Activated T-cell treated with anti-CD3 and anti-CD28 coated beads, Interleukin-2, amount 50 U/mL, for 48 hours (primary cell): ENCODE measurements at places on chromosomes 1 and 21.

- DNase-seq, result no peak
Observed at GRCh38 chr1:159179906-159180305, 8.5 kb downstream of the CADM3 start.

DNA sequence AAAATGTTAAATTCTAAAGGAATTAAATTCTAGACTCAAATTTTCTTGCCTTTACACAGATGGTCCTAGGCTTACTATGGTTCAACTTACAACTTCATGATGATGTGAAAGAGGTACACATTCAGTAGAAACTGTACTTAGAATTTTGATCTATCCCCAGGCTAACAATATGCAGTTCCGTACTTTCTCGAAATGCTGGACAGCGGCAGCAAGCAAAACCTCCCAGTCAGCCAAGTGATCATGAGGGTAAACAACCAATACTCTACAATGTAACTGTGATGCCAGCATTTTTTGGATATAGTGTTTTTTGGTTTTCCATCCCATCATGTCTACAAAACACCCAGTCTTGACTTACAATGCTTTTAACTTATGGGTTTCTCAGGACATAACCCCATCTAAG, 25.7 kb downstream of the VAV3 start:
- no peak for DNase-seq

- DNase-seq, result no peak
Observed at GRCh38 chr1:173181791-173182190, 25.3 kb downstream of the TNFSF4 start.

DNA sequence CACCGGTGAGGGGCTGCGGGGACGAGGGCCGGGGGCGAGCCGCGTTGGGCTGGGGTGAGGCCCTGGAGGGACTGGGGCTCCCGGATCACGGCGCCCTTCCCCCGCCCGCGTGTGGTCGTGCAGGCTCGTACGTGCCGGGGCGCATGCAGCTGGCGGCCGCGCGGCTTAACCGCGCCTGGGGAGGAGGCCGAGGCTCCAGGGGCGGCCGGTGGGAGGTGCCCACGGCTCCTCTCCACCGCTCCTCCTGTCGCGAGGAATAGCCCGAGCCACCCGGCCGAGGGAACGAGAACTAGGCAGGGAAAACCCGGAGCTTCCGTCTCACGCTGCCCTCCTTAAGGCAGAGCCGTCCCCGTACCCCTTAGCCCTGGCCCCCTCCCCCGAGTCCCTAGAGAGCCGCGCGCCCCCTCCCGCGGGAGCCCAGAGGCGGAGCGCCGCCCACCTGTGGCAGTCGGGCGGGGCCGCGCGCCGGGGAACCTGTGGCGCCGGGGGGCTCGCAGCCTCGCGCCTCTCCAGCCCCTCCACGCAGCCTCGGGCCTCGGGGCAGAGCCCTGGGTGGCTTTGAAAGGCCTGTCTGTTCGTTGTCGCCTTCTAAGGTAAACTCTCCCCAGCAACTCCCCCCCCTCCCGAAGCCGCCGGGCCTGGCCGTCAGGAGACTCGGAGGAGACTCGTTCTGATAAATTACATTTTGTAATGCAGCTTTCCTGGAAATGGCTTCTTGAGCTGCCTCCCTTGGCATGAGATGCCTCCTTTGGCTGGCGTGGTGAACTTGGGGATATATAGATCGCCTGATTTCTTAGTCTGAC, 746 bp downstream of the AK4 start:
- peak; percentile 83 for DNase-seq

DNA sequence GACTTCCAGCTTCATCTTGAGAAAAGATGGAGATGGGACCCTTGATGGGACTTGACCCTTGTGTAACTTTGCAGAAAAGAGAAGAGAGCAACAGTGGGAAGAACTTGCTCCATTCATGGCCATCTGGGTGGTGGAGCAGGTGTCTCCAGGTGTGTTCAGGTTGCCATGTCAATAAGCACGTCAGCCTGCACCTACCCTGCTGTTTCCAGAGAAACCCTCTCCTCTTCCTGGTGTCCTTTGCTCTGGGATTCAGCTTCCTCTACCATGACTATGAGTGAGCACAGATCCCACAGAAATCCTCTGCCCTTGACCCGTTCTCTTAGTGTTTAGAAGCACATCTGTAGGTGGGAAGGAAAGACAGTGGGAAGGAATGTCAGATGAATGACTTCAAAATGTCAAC, 21.8 kb upstream of the OTUD3 start:
- DNase-seq, result no peak

- DNase-seq, result no peak
Observed at GRCh38 chr1:6911021-6911941, 126.0 kb downstream of the CAMTA1 start.

- DNase-seq, result no peak
Observed at GRCh38 chr1:168421399-168422004, 122.3 kb downstream of the XCL2 start.

- DNase-seq, result no peak
Observed at GRCh38 chr1:24118410-24119242, 6.7 kb upstream of the MYOM3 start.

DNA sequence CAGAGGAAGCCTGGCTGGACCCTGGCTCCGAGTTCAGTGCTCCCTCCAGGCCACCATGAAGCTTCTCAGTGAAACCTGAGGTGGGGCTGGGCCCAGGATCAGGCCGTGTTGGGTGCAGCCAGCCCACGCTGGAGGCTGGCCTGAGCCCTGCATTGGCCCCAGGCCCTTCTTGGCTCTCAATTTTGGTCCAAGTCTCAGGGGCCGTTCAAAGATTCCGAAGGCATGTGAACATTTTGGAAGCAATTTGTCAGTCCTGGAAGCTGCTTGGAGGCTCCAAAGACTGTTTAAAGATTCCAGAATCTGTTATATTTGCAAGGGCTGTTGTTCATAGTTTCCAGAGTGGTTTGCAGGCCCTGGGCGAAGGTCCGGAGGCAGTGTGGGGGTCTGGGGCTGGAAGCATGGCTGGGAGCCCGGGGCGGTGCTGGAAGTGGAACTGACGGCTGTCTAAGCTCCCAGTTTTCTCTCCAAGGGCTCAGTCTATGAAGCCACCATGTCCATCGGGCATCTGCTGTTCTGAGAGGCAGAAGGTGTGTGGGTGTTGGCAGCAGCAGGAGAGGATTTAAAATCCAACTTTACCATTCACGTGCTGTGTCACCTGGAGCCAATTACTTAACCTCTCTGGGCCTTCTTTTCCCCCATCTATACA, 104.9 kb downstream of the EPHB2 start:
- DNase-seq, result no peak

DNA sequence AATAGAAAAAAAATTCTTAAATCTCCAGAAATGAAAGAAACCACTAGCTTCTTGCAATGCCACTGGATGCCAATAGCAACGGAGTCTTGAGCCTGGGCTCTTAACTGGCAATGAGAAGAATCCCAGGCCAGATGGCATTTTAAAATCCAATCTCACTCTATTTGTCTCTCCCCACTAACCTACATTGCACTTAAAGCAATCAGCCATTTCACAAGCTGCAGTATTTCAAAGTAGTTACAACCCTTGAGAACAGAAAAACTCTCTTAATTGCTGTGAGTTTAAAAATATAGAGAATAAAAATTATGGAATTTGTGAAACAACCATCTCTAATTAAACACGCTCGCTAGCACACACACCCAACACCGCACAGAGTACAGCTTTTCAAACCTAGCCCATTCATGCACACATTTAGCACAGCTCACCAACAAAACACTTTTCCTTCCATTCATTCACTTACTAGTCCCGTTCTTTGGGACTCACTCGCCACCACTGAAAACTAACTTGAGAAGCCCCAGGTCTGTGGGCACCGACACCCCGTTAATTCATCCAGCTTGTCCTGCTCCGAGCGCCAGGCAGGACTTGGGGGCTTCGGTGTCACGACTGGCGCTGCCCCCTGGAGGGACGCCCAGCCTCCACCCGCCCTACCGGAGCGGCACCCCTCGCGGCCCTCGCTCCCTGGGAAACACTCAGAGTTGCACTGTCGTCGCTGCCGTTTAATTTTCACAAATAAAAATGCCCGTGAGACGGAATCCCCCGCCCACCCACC, 1.0 kb downstream of the DDAH1 start:
- no peak for DNase-seq

GRCh38 chr1:100928128-100928527, 32.2 kb downstream of the SLC30A7 start:
- DNase-seq, result no peak

DNA sequence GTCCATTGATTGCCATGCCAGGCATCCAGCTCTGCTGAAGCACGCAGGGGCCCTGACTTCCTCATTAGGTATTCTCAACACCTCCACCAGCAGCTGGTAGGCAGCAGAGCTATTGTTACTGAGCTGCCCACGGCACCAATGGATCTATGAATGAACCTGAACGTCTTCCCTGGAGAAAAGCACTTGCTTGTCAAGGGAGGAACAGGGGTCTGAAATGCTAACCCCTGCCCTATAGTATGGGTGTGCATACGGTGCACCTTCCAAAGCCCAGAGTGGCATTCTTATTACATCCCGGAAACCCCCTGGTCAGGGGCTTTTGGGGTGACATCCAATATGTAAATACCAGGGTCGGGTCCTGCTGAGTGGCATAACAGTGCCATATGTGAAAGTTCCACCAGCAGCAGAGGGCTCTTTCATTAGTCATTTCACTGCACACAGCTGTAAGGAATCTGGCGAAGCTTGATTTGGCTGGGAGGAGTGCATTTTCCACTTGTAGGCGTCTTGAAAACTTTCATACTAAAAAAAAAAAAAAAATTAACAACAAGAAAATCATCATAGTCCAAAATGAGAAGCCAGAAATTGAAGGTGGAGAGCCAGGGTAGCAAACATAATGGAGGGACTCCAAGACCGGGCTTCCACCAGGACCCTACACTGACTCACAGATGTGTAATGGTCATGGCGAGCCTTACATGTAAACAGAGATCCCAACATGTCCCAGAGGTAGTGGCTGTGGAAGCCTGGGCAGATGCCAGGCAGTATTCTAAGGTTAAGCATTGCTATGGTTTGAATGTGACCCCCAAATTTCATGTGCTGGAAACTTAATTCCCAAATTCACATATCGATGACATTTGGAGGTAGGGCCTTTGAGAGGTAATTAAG, 58.8 kb upstream of the PRDX6 start:
- no peak for DNase-seq

DNA sequence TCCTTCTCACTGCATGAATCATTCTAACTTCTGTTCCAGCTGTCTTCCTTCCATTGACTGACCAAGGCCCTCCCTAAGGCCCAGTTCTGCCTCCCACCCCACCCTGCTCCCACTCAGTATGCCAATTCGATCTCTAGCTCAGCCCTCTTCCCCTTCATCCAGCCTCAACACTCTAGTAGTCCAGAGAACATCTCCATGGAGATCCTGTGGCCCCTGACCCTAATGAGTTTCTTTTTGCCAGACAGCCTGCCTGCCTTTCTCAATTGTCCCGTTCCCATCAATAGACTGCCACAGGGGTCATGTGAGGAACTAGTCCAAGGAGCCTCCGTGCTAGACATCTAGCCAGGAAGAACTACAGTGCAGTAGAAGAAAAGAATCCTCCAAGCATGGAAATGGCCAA, 26.4 kb downstream of the RRAGC start:
- no peak for DNase-seq

GRCh38 chr1:192980856-192981255, 78.3 kb downstream of the UCHL5 start:
- no peak for DNase-seq

DNA sequence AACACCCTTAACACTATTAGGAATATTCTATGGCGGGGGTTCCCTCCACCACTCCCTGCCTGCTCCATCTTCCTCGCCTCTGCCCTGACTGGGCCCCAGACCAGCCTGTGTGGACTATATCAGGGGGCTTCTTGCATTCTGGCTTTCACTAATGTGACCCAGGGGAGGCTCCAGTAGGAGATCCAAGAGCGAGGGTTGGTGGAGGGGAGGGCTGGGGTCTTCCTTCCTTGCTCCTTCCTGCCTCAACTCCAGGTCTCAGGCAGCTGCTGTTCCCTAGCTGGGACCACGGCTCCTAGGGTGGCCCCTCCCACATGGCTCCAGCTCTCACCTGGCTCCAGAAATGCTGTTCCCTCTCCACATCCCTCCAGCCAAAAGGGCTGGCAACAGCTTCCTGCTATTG, 257.4 kb downstream of the MATN1 start:
- DNase-seq, result no peak

GRCh38 chr1:5903680-5904079, 88.5 kb downstream of the NPHP4 start:
- no peak for DNase-seq

- no peak for DNase-seq
Observed at GRCh38 chr1:215957663-215958062, 390.6 kb downstream of the KCTD3 start.

GRCh38 chr1:16294219-16295212, 57.5 kb upstream of the CPLANE2 start:
- DNase-seq, result no peak

DNA sequence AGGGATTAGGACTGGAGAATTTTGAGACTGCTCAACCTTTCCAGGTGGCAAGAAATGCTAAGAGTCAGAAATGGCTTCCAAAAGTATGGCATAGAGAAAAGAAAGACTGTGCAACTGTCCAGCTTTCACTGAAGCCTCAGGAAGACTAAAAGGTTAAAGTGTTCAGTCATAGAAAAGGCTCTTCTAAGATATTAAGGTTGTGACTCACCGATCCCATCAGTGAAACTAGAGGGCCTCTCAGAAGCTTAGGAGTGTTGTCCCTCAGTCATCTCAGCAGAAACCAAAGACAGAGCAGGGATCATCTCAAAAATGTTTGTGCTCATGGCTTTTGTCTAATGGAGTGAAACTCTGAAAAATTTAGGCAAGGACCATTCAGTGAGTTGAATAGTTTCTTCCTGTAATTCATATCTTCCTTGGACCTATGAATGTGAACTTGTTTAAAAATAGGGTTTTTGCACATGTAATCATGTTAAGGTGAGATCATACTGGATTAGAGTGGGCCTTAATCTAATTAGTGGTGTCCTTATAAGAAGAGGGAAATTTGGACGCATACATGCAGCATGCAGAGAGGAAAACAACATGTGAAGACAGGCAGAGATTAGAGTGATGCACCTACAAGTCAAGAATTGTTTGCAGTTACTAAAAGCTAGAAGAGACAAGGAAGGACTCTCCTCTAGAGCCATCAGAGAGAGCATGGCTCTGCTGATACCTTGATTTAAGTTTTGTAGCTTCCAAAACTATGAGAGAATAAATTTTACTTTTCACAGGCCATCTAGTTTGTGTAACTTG, 71.3 kb downstream of the RPE65 start:
- no peak for DNase-seq

- no peak for DNase-seq
Observed at GRCh38 chr1:75707191-75707590, 17.3 kb upstream of the ACADM start.
